ENCODE measurements at places on chromosomes 12 and 14.

GRCh38 chr14:63287666-63288483, 30.9 kb downstream of the GPHB5 start:
- DNase-seq = no peak

DNA sequence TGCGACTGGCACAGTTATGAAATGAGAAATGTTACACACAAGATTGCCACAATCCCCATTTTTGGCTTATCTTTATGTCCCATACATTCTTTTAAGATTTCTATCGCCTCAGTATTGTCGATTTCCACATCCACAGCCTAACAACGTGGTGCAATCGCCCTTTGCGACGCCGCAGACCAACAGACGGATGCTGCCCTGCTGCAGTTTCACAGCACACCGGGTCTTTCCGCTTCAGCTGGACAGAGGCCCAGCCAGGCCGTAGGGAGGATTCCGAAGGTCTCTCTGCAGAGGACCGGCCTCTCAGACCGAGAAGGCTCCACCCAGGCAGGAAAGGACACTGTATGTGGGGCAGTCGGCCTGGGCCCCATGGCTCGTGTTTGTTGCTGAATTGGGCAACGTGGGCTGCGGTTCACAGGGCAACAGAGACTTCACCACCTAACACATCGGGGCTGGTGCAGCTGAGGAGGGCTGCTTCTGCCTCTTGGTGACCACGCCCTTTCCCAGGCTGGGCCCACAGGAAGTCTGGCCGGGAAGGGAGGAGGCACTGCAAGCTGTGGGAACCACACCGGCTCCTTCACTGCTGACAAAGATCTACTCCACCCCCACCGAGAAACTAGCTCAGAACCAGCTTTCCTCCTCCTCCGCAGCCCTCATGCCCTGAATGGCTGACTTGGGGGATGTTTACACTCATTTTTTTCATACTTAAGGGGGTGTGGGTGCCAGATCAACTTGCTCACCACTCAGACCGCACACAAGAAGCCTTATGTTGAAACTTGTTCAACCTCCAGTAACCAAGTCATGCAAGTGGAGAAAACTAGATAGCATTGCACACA, 32.9 kb upstream of the MDM1 start:
- DNase-seq = peak; percentile 82

DNA sequence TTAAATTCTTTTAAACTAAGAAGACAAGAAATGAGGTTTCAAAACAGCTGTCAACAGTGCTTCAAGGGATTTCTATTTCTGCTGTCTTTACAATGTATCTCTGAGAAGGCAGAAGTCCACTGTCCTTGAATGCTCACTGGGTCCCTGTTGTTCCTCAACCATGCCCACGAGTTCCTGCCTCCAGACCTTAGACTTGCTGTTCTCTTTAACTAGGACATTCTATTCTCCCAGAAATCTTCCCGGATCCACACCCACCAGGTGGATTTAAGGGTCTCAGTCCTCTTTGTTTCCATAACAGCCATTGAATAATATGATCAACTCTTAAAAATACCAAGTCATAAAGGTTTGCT, 6.7 kb upstream of the SLC41A2 start:
- no peak for DNase-seq

DNA sequence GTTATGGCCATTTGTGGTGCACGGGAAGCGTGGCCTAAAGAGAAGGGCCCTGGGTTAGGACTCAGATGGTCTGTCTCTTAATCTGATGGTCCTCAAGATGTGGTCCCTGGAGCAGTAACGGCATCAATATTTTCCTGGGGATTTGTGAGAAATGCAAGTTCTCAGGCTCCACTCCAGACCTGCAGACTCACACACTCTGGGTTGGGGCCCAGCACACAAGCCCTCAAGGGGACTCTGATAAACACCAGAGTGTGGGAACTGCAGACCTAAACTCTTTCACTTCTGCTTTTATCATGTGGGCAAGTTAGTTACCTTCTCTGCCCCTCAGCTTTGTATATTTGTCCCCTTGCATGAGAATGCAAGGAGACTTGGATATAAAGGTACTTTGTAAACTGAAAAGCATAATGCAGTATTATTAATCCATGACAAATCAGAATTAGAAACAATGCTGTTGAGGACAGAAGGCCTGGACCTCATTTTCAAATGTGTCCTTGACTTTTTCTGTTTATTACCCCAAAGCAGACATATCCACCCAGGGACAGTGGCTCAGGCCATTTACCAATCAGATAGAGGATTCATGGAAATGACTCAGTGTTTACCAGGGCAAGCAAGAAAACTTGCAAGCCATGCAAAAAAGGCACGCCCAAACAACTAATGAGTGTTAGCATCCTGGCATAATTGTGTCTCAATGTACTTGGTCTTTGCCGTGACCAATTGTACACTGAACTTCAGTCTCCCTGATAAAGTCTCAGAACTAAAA, 157.0 kb downstream of the ASCL1 start:
- no peak for DNase-seq

DNA sequence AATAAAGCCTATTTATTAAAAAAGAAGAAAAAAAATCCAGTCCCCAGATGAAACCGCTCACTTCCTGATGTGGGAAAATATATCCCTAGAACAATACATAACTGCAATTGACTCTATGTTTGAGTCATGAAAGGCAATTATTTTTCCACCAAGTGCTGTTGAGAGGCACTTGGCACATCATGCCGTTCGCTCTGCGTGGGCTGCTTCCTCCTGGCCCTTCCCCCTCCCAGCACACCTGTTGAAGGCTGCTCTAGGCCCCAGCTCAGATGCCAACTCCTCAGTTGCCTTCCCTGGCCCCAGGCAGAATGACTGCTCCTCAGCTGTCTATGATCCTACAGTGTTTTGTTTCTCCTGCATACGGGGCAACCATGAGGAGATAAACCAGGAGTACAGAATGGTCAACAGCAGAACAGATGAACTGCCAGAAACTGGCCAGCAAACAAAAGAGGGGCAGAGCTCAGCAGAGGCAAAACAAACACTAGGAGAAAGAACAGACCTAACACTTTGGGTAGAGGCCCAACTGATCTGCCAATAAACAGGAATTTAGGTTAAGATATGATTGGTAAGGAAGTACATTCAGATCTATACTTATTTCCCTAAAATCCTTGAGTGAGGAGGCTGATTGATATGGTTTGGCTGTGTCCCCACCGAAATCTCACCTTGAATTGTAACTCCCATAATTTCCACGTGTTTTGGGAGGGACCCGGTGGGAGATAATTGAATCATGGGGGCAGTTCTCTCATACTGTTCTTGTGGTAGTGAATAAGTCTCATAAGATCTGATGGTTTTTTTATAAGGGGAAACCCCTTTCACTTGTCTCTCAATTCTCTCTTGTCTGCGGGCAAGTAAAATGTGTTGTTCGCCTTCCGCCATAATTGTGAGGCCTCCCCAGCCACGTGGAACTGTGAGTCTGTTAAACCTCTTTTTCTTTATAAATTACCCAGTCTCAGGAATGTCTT, 58.6 kb downstream of the SLC38A1 start:
- DNase-seq = no peak

- no peak for DNase-seq
Measured at GRCh38 chr12:62050785-62051184, 209.4 kb upstream of the USP15 start.

DNA sequence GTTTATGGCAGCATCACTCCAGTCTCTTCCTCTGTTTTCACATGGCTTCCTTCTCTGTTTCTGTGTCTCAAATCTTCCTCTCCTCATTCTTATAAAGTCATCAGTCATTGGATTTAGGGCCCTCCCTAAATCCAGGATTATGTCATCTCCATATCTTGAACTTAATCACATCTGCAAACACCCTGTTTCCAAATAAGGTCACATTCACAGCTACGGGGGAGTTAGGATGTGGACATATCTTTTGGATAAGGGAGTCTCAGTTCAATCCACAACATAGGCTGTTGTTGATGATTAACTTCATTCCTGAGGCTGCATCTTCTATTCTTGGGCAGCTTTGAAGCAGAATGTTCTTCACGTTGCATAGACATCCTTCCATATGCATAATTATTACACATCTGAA, 40.3 kb upstream of the NTF3 start:
- no peak for DNase-seq

DNA sequence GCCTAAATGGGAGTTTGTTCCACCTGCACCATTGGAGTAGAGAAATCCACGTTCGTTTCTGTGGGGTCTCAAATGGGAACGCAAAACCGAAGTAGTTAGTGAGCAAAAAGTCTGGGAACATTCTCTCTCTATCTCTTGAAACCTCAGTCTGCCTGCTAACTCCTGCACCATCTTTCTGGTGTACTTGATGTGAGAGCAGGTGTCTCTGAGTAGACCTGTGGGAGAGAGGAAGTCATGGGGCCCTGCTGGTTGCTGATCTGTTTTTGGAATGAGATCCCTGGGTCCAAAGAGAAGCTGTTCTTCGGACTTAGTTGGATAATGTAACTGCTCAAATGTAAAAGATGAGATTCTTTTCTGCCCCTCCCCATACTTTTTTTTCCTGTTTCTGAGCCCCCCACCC, 57.3 kb downstream of the MAX start:
- no peak for DNase-seq

DNA sequence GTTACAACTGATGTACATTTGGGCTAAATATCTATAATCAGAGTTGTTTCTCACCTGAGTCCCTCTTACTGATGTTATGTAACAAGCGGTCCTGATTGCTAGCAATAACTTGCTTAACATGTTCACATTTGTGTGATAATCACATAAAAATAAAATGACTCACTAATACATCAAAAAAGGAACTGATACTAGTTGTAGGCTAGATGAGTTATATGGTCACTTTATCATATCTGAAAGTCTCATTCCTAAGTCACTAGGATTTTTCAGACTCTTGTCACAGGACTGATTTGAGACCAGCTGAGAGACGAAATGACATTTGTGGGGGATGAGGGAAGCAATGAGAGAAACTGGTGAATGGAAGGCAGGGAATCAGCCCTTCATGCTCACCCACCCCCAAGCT, 34.3 kb downstream of the NKX2-1 start:
- DNase-seq = no peak

- DNase-seq = no peak
Measured at GRCh38 chr14:64303471-64303917, 9.3 kb upstream of the ESR2 start.

DNA sequence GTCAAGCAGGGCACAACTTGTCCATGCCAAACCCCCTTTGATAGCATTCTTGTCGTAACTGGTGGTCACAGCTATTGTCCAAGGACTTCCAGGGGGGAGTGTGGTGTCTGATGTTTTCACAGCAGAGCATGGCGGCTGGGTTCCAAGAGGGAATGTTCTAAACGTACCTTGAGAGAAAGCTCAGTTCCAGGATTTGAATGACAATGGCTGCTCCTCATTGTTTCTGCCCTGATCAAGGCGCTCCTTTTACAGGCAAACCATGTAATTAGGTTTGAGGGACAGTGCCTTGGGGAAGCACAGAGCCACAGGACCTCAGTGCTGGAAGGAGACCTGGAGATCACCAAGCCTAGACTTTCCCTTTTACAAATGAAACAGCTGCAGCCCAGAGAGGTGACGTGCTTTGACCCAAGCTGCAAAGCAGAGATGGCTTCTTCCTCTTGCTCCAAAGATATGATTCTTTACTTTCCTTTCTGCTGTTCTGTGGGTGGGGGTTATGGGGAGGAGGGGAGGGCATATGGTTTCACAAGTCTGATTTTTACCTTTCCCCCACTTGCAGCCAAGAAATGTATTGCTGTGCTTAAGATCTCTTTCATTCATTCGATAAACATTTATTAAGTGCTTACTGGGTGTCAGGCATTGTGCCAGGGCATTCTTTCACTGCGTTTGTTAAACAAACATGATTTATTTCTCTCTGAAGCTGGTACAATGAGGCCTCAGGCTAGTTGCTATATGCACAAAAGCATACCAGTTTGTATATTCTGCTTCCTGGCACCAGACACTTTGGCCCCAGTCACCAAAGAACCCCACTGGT, 172.8 kb downstream of the KTN1 start:
- no peak for DNase-seq

- DNase-seq = no peak
Measured at GRCh38 chr12:107484941-107485340, 200.7 kb upstream of the PWP1 start.

- no peak for DNase-seq
Measured at GRCh38 chr14:60008042-60008441, 83.7 kb upstream of the PCNX4 start.

GRCh38 chr14:102086709-102086971, 204 bp downstream of the HSP90AA1 start:
- no peak for DNase-seq

DNA sequence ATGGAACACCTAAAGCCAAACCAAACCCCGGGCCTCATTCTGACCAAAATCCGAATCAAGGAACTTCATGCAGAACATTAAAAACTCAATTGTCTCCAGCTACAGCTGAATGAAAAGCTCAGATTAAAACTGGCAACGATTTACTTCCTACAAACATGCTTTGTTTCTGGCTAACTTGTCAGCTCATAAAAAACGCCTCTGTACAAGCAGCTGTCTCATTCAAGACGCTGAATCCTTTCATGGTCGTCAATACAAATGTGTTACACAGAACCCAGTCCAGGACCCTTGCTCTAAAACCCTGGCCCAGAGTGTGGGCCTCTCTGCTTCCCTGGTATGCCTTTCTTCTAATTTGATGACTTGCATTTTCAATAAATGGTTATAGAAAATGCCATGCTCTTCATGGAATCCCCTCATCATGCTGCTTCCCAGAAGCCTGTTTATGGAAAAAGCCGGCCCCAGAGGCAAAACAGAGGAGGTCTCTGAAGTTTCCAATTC, 183.1 kb downstream of the PHLDA1 start:
- no peak for DNase-seq

- no peak for DNase-seq
Measured at GRCh38 chr14:84273181-84273580, 1256.8 kb upstream of the FLRT2 start.

- no peak for DNase-seq
Measured at GRCh38 chr14:93909429-93910128, 17.6 kb upstream of the FAM181A start.

DNA sequence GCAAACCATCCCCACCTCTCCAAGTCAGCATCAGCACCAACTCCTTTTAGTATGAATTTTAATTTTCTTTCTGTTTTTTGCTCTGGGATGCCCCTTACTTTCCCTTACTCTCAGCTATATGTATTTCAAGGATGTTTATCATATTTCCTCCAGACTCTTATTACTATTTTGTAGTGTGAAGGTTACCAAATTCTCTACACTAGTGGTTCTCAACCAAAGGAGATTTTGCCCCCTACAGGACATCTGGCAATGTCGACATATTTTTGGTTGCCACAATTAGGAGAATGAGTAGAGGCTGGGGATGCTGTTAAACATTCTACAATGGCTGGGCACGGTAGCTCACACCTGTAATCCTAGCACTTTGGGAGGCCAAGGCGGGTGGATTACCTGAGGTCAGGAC, 29.1 kb upstream of the SOS2 start:
- DNase-seq = no peak

GRCh38 chr14:77638771-77639171, 22.3 kb upstream of the SPTLC2 start:
- no peak for DNase-seq

DNA sequence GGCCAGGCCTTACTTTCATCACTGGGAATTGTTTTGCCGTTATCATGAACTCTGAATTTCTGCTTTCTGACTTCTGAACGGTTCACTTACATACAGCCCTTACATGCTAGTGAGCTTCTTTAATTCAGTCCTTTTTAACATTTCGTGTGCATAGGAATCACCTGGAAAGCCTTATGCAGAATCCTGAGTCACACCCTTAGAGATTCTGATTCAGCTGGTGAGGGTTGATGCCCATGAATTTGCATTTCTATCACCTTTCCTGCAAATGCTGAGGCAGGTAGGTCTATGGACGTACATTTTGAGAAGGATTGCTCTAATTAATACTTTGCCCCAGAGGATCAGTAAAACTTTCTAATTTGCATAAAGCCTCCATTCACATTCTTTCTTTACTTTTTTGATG, 44.0 kb downstream of the PPHLN1 start:
- no peak for DNase-seq
